ENCODE measurements at places on chromosomes 11 and 22. TPM values are rescaled to one million over a fixed set of nuclear protein-coding genes. Genes with fewer than 3 reads are reported as not detected.

DNA sequence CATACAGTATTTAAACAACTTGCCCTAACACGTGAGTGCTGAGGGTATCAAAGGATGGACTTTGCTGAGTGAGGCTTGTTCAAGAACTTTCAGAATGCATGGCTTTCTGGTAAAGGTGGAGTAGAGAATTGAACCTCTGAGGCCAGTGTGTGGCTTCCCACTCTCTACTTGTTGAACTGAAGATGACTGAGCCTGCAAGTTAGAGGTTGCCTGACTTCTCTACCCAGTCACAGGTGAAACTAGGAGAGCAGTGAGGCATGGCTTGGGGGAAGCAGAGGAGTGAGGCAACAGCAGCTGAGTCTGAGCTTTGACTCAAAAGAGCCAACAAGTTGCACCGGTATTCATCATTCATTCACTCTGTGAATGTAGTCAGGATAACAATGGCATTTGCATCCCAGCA, 256.4 kb upstream of the SESN3 start:
- DNase-seq: no peak

GRCh38 chr11:44028816-44029506, 18.8 kb upstream of the ACCSL start:
- DNase-seq: no peak

TIMP3 gene
- total RNA-seq: 73.5 TPM

DNA sequence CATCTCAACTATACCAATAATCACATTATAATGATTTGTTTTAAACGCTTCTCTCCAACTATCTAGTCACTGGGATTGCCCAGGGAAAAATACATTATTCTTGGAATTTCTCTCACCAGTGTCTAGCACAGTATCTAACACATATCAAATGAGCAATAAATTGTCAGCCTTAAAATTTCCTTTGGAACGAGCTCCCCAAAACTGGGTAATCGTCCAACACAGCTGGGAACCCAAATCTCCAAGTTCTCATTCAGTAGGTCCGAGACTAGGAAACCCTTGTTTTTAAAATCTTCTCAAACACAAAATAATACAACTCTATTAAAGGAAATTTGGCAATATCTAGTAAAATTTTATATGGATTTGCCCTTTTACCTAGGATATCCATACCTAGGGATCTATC, 327.8 kb upstream of the ARHGAP42 start:
- no peak for DNase-seq

DNA sequence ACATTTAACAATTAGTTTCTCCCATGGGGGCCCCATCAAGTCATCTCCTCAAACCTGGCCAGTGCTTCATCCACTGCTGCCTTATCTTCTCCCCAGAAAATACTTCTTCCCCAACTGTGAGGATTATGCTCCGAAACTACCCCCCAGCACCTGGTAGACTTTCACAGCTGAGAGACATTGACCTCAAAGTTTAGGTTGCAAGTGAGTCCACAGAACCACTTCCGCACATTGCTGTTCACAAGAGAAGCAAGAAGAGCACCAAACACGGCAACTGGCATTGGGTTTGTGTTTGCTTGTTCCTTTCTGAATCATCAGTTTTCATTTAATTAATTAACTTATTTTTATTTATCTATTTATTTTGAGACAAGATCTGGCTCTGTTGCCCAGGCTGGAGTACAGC, 6.1 kb downstream of the MCHR1 start:
- DNase-seq: no peak

DNA sequence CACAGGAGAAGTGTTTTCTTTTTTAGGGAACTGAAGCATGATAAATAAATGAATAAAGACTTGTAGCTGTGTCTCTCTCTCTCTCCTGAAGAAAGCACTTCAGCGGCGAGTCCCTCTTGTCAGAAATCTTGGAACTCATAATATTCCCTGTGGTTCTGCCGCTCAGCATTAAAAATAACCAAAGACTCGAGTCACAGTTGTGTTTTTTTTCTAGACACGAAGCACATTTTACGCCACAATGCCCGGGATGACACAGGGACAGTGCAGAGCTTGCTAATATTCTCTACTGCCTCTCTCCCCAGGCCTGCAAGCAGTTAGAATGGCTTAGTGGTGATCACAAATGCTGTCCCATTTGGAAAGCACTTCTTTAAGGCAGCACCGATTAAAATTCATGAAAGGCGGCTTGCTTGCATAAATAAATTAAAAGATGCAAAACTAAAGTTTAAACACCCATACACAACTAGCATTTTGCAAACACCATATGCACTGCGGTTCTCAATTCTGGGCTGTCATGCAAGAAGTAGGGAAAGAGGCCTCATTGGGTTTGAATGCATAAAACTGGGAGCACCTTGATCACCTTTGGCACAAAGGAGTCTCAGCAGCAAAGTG, 597.4 kb downstream of the SOX6 start:
- DNase-seq: no peak

- DNase-seq: no peak
Measured at GRCh38 chr11:31887180-31887579, 76.1 kb upstream of the PAX6 start.

- no peak for DNase-seq
Measured at GRCh38 chr22:38930512-38930911, 26.9 kb upstream of the APOBEC3A start.

DNA sequence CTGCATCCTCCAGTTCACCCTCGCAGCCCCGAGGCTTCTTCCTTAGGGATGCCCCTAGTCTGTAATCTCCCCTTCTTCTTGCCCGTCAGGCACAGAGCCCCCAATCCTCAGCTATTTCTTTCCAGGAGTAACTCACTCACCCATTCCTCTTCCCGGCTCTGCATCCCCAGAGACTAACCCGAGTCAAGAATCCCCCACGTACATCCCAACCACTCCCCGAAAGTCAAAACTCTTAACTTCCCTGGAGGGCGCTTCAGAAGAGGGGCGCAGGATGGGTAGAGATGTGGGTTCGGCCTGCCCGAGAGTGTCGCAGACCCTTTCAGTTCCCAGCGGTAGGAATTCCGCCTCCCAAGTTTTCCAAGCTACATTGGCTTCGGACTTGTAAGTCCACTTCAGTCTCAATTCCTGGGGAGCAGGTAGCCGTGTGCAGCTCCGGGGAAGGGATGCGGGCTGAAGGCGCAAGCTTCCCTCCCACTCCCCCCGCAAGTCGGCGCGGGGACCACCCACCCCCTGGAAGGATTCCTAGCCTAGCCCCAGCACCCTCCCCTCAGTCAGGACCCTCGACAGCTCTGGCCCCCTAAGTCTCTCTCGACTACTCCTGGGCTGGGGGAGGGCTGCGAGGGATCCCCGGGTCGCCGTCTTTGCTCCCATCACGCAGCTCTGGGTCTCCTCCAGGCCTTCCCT, 871 bp downstream of the BDNF start:
- no peak for DNase-seq

GRCh38 chr22:20249797-20250354, 18.2 kb downstream of the RTN4R start:
- DNase-seq: no peak

GRCh38 chr22:40004836-40005235, 10.1 kb downstream of the FAM83F start:
- DNase-seq: no peak

PAK1 gene
- 58.3 TPM for total RNA-seq

DNA sequence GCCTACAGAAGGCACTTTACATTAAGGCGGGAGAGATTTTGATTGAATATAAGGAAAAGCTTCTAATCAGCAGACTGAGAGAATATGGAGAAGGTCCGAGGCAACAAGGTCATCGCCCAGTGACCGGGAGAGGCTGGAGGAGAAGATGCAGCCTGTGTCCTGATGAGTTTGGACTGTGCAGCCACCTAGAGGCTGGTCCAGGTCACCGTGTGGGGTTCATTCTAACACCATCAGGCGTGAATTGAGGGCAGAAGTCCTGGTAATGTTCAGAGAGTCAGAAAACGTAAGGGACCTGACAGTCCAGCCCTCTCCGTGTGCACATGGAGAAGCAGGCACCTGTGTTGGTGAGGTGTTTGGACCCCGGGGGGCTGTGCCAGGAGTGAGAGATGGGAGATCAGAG, 102.7 kb downstream of the FEZ1 start:
- no peak for DNase-seq

SESN3 gene
- total RNA-seq: 94.5 TPM

- DNase-seq: no peak
Measured at GRCh38 chr22:44816141-44816540, 63.8 kb downstream of the ARHGAP8 start.

ABCG4 gene
- total RNA-seq: 0.10 TPM

DNA sequence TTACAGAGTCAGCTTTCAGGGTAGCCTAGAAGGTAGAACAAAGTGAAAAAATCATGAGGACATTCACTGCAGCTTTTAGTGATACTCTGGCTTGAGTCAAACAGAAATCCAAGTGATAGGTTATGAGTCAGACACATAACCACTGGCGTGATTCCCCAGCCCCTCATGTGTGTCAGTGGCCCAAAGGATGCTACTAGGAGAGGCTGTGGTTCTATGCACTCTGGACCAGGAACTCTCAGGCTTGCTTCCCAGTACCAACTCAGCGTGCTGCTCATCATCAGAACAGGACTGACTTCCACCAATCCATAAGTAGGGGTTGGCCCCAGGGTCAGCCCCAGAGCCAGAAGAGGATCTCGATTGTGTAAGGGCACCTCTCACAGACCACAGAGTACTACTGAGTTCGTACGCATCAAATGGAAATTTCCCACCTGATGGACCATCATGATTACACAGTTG, 116.8 kb downstream of the MED15 start:
- DNase-seq: no peak

DNA sequence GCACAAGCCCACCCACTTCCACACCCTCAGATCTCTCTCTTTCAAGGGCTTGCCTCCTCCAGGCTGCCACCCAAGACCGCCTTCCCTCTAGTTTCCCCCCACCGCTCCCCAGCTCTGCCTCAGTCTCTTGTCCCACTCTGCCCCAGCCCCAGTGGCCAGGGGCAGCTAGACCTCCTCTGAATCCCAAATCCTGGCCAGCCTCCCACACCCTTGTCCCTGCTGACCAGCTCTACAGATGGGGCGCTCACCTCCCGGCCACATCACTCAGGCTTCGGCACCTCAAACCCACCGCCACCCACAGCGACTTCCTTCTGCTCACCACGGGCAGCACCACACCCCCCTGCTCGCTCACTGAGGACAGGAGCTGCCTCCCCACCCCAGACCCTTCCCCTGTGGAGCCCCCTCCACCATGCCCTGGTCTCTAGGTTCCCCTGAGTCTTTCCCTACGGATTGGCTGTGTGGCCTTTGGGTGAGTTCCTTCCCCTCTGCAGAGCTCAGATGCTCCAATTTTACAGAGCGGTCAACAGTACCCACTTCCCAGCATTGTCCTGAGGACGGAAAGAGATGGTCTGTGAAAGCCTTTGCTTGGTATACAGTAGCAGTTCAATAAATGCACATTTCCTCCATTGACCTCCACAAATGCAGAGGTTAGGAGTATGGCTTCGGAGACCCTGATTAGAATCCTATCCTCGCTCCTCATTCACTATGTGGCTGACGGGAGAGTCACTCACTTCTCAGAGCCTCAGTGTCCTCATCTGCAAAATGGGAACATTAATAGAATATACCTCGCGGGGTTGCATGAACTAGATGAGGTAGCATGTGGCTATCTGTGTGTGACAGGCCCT, 11.5 kb upstream of the SPI1 start:
- no peak for DNase-seq

TMPRSS13 gene
- total RNA-seq: 1.8 TPM

ACR gene
- 2.8 TPM for total RNA-seq

DNA sequence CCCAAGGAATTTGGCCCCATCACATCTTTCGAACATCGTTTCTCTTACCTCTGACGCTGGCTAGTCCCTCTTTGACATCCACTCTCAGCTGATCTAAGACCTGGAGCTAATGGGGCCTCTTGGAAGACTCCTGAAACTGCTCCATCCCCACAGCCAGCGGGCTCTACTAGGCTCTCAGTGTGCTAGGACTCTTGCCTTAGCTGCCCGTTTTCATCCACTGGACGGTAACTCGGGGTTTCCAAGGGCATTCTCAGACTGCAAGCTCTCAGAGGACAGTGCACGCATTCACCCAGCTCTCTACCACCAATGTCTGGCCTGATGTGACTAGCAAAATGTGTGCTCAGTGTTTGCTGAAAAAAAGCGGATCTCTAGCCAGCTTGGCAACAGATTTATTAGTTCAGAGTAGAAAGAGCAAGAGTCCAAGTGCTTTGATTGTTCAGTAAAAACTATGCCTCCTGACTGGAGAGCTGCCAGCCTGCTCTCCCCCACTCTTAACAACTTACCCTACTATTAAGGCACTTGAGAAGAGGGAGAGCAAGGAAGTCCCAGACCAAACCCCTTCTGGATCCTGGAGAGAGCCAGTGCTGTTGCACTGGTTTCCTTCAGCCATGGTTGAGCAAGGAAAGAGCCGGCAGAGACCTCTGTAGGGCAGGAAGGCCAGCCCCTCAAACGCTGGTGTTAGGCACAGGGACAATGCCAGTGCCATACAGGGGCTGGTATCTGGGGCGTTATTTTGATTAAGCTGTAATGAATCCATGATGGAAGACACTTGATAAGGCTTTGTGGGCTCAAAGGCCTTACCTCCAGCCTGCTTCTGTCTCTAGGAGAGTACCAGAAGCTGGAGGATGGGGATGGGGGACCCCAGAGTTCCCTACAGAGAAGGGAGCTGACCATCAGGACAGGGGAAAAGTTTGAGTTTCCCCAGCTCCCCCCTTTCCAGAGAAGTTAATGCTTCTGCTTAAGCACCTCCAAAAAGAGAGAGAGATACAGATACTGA, 9.2 kb downstream of the RELA start:
- DNase-seq: no peak

- DNase-seq: no peak
Measured at GRCh38 chr11:102263379-102264003, 53.8 kb upstream of the BIRC3 start.

GRCh38 chr11:88329563-88330250, 7.8 kb downstream of the CTSC start:
- DNase-seq: no peak

DNA sequence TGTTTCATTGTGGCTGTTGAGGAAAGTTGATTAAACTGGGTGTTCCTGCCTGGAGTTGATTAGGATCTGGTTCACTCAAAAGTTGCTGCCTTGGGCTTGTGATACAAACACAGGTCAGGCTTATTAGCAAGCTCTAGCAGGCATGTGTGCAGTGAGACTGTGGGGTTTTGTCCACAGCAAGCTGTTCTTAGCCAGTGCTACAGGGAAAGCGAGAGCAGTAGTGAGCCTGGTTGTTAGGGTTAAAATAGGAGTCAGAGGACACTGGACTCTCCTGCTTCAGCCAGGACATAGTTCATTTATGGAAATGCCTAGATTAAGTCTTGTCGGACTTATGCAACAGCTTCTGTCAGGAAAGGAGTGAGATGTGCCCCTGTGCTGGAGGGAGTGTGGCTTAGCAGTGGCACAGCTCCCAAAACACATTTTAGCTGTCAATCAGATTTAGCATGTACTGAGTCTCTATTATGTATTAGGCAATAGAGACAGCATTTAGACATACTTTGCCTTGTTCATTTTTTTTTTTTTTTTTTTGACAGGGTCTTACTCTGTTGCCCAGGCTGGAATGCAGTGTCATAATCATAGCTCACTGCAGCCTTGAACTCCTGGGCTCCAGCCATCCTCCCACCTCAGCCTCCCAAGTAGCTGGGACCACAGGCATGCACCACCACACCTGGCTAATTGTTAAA, 8.7 kb downstream of the SNRPD3 start:
- no peak for DNase-seq

MPZL2 gene
- 1.0 TPM for total RNA-seq

- no peak for DNase-seq
Measured at GRCh38 chr22:36405671-36406538, 18.1 kb upstream of the MYH9 start.

All from endothelial cell (in vitro differentiated cells).